ENCODE measurements at places on chromosomes 3 and 15.
A peak's percentile ranks its signal among the peaks of the same experiment; 100 is the strongest.

GRCh38 chr15:69525543-69525942 lies 72.9 kb downstream of the RPLP1 start:
- no peak for DNase-seq

- DNase-seq: no peak
Observed at GRCh38 chr15:92608866-92609700, 46.5 kb downstream of the FAM174B start.

DNA sequence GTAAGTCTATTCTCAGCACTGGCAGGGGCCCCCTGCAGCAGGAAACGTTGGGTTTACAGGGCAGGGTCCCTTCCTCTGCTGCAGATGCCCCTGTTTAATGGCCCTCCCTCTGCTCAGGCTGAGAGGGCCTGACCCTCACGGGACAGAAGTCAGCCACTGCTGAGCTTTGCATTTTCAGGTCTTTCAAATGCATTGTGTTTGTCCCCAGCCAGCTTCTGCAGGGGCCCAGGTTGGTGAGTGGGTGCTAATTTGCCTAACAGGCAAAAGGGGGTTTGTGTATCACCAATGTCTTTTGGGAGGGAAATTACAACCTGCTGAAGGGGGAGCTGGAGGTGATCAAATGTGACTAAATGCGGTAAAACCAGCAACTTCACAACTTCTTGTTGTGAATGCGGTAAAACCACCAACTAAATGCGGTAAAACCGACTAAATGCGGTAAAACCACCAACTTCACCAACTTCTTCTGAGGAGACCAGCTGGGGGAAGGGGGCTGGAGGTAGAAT lies 44.8 kb upstream of the UBE2E1 start:
- peak; percentile 19 for DNase-seq

GRCh38 chr15:101528108-101528916 lies 38.8 kb upstream of the PCSK6 start:
- no peak for DNase-seq

GRCh38 chr3:70905491-70905890 lies 593.1 kb upstream of the MDFIC2 start:
- no peak for DNase-seq

- no peak for DNase-seq
Observed at GRCh38 chr3:103968131-103968530, 1398.6 kb upstream of the ALCAM start.

GRCh38 chr15:39741258-39741657 lies 41.4 kb downstream of the FSIP1 start:
- no peak for DNase-seq

DNA sequence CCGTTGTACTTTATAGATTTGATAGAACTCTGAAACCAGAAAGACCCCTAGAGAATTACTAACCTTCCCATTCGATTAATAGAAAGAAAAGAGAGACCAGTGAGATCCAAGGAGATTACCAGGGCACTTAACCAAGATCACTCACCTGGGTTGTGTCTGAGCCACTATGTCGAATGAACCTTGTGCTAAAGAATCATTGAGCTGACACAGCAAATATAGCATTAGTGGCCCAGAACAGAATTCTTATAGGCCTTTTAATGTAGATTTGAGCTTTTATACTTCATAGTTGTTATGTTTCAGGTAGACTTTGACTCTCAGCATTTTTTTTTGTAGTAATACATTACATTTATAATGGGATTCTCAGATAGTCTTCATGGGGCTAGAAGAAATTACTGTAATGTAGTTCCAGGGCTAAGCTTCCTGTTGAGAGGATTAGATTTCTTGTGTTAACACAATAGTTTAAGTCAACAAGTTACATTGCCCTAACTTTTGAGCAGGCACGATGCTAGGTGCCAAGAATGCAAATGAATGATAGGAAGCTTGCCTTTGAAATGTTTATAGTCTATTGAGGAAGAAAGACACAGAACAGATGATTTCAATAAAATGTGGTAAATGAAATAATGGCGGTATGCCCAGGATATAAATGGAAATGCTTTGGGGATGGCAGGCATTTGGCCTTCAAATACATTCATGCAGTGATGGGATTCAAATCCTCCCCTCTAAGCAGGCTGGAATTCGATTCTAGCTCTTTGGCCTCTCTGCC lies 24.4 kb upstream of the ABHD10 start:
- DNase-seq: no peak

DNA sequence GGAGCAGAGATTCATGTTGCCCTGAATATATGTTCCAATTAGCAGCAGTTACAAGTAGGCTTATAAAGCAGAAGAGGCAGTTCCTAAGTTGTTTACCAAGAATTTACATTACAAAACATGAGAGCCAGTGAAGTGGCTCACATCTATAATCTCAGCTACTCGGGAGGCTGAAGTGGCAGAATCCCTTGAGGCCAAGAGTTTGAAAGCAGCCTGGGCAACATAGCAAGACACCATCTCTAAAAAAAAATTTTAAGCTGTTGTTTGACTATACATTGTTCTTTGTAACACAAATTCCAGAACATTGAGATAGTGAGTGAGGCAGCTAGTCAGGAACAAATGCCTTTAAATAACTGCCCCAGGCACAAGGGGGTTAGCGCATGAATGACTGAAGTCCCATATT lies 10.3 kb upstream of the ZMAT3 start:
- DNase-seq: no peak

- no peak for DNase-seq
Observed at GRCh38 chr3:43870120-43870519, 179.4 kb downstream of the ABHD5 start.

DNA sequence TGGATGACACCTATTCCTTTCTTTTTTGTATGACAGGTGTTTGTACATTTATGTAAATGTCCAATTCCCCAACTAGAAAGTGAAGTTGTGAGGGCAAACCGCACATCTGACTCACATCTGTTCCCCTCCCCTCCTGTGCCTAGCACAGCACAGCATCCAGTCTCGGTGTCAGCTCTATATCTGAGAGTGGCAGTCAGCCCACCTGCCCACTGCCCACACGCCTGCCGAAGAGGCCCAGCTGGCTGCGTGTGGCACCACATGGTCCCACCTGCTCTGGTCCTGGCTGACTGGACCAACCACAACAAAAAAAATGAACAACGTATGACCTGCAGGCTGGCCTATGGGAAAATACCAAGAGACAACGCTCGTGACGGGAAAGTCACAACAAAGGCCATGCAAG lies 62.8 kb downstream of the XXYLT1 start:
- no peak for DNase-seq
